ENCODE measurements at places on chromosomes 11 and 22.

- no peak for DNase-seq
Measured at GRCh38 chr22:49215840-49216239, 611.8 kb downstream of the BRD1 start.

GRCh38 chr11:27456140-27456794, 16.3 kb downstream of the LGR4 start:
- no peak for DNase-seq

- no peak for DNase-seq
Measured at GRCh38 chr22:27903805-27904473, 15.1 kb downstream of the PITPNB start.

DNA sequence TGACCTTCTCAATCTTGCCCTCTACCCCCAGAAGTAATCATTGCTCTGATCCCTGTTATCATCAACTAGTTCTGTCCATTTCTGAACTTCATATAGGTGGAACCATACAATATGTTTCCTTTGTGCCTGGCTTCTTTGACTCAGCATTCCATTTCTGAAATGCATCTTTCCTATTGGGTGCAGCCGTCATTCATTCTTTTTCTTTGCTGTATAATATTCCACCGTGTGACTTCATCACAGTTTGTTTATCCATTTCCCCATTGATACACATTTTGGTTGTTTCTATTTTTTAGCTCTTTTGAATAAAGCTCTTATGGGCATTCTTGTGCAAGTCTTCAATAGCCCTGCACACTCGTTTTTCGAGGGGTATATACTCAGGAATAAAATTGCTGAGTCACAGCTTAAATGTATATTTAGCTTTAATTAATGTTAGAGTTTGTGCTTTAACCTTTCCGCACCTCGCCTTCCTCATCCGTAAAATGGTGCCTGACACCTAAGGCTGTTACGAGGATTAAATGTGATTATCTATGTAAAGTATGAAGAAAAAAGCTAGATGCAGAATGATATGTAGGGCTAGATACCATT, 491.6 kb downstream of the MIAT start:
- DNase-seq = no peak

DNA sequence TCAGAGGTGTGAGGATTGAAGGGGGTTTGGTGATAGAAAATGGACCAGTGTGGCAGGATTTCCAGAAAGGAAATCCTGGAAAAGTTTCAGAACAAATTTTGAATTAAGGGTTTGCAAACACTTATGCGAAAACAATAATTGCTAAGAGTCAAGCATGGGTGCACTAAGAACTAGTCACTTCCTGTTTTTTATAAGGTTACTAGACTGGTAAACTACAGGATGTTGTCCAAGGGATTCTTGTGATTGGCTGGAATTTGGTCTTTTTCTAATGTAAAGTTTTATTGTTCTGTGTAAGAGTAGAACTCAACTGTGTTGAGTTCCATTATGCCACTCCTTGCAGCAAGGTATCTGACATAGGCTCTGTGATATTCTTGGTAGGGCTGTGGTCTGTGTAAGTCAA, 54.1 kb downstream of the LIF start:
- no peak for DNase-seq

DNA sequence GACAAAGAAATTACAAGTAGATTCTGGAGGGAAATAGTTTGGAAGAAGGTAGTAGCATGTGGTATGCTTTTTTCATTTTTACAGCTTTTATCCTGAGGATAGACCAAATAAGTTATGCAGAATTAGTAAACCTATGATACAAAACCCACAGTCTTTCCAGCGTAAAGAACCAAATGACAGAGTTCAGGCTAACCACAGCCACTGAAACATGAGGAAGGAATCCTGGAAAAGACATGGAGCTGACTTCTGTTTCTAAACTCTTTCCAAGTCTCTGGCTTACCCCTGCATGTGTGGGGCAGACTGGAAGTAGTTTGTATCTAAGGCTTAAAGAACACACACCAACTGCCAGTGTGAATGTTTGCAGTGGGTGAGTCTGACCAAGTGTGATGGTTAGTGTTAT, 258.4 kb upstream of the TENM4 start:
- DNase-seq = no peak

Measured in stimulated activated CD4-positive, alpha-beta T cell treated with anti-CD3 and anti-CD28 coated beads, TNF-alpha, amount 100 ng/mL, for 48 hours (primary cell).